ENCODE measurements at places on chromosomes 13 and 19. TPM values are rescaled to one million over a fixed set of nuclear protein-coding genes. Genes with fewer than 3 reads are reported as not detected.

The FCAR gene
- total RNA-seq, result not detected

DNA sequence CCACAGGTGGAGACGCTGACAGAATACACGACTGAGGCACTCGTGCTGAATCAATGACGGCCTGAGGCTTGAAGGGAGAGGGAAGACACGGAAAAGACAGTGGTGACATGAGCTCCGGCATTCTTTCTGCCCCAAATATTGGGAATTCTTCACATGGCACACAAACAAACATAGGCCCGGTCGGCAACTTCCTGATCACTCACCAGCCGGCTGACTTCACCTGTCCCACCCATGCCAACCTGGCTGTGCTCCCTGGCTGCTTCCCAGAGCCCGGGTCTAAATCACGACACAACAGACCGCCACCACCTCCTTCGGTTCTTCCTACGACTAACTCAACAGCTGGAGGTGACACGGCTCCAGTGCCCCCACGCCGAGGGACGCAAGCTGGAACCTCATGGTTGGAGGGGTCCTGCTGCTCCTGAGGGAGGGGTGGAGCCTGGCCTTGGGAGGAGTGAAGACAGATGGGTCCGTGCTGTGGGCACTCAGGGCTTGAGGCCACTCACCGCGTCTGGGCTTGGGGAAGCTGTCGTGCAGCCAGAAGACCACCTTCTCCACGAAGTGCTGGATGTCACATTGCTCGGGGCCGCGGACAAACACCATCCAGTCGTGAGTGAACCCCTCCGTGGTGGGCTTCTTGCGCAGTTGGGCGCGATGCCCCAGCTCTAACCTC, 9.6 kb downstream of the MLLT1 start:
- DNase-seq, result no peak

DNA sequence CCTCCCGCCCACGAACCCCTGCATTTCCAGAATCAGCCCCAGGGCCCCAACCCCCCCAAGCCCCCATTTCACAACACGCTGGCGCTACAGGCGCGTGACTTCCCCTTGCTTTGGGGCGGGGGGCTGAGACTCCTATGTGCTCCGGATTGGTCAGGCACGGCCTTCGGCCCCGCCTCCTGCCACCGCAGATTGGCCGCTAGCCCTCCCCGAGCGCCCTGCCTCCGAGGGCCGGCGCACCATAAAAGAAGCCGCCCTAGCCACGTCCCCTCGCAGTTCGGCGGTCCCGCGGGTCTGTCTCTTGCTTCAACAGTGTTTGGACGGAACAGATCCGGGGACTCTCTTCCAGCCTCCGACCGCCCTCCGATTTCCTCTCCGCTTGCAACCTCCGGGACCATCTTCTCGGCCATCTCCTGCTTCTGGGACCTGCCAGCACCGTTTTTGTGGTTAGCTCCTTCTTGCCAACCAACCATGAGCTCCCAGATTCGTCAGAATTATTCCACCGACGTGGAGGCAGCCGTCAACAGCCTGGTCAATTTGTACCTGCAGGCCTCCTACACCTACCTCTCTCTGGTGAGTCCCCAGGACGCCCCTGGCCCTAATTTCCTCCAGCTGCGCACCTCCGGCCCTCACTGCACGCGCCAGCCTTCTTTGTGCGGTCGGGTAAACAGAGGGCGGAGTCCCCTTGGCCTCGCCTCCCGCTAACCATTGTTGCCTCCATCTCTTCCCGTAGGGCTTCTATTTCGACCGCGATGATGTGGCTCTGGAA, at the start of gene FTL:
Gene FTL, plus strand, starts transcription at position 270 of the 766 bp plus-strand sequence. Its CDS starts 199 bp downstream, at position 469.
- peak; percentile 92 for DNase-seq

DNA sequence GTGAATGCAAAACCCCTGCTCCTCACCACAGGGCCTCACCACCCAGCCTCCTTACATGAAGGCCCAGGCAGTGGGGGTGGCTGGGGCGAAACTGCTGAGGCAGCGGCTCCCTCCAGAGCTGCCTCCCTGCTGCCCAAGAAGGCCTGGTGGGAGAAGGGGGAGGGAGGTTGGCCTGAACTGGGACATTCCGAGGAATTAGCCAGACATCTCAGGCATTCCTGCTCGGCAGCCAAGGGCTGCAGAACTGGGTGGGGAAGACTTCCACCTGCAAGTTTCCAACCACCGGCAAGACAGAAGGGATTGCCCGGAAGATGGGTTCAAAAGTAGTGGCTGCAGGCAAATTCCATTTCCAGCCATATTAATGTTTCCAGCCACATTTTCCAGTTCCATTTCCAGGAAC, 2.3 kb upstream of the PSPN start:
- DNase-seq, result no peak

Measured in M059J (cell line).